ENCODE measurements at places on chromosomes 5 and 9.

DNA sequence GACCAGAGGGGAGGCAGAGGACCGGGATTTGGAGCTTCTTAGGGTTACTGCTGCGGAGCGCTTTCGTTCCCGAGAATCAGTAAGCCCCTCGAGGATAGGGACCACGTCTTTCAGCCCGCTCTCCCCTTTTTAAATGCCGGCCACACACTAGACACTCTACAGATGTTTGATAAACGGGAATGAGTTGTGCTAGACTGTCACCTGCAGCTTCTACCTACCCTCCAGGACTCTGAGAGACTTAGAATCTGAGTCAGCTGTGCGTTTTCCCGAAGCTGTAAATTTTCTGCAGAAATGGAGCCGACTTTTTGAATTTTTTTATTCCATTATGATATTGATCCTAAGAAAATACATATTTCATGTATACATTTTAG lies 670 bp downstream of the CCDC171 start:
- DNase-seq = no peak
- peak overlapping the region; percentile 59 for H3K4me3 ChIP-seq
- H3K27me3 ChIP-seq = no peaks in the 10 kb centered on the region

- H3K4me1 ChIP-seq = peaks cover under 1% of the 10 kb centered on the region
- H3K27ac ChIP-seq = no peak overlapping the region
- peak; percentile 58 for DNase-seq
- peaks cover 11% of the 10 kb centered on the region for H3K27me3 ChIP-seq
- no peaks in the 10 kb centered on the region for H3K36me3 ChIP-seq
Measured at GRCh38 chr5:36502608-36503007, 103.8 kb upstream of the SLC1A3 start.

DNA sequence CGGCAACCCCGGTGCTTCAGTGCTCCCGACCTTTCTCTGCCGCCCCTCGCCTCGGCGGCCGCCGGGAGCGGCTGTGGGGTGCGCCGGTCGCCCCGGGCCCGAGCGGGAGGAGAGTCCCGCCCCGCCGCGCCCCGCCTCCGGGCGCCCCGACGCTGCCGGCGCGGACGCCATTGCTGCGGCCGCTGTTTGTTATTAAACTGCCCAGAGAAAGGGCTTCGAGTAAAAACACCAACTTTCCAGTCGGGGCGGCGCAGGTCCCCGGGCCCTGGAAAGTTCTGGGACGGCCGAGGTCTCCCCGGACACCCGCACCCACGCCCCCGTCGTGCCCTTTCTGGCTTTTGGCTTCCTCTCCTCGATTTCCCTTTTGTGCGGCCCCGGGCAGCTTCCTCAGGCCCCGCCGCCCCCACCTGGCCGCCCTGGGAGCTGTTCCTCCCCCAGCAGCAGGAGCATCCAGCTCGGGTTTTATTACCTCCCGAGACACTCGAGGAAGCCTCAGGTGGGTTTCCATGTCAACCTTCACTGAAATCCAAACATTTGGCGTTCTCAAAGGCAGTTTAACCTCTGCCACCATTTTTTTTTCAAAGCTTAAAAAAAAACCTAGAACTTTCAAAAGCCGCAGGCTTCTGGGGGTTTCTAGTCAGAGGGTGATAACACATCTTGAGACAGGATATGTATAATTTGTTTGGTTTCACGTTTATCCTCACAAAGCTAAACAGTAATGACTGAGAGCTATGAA lies 334.4 kb downstream of the CWC27 start:
- peak overlapping the region; percentile 50 for H3K4me3 ChIP-seq
- no peaks in the 10 kb centered on the region for H3K36me3 ChIP-seq
- no peaks in the 10 kb centered on the region for H3K27me3 ChIP-seq
- peaks cover 6% of the 10 kb centered on the region for H3K4me1 ChIP-seq

DNA sequence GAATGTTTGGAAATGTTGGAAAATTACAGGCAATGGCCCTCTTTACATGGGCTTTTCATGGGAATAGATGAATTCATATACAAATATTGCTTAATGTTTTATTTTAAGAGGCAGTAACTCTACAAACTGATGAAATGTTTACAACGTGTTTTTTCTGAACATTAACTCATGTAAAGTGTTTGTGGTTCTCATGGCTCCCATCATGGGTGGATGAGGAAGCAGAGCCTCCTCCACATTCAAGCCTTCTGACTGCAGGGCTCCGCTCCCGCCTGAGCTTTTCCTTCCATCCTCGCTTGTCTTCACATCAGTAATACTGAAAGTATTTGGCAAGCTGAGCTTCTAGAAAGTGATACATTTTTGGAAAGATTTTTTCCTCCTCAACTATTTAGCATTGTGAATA lies 204.2 kb downstream of the ARHGAP26 start:
- no peak overlapping the region for H3K4me3 ChIP-seq
- no peak for DNase-seq
- H3K36me3 ChIP-seq = no peaks in the 10 kb centered on the region
- H3K27me3 ChIP-seq = no peaks in the 10 kb centered on the region
- H3K27ac ChIP-seq = no peak overlapping the region

DNA sequence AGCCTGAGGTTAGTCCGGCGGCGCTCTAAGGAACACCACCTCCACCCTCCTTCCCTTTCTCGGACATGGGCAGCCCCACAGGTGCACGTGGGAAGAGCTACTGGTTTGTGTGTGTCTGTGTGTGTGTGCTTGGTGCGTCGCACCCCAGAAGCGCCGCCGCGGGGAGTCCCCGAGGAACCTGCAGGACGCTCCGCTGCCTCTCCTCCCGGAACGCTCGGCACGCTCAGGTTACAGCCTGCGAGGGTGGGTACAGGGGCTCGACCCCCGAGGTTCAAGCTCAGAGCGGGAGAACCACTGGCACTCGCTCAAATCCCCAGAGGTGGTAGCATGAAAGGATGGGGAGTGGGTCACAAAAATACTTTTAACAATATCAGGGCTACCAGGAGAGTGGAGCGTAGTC lies 2.0 kb downstream of the ASTN2 start:
- no peak overlapping the region for H3K27ac ChIP-seq
- no peak overlapping the region for H3K4me3 ChIP-seq
- H3K27me3 ChIP-seq = peaks cover 87% of the 10 kb centered on the region
- no peaks in the 10 kb centered on the region for H3K4me1 ChIP-seq
- DNase-seq = no peak

DNA sequence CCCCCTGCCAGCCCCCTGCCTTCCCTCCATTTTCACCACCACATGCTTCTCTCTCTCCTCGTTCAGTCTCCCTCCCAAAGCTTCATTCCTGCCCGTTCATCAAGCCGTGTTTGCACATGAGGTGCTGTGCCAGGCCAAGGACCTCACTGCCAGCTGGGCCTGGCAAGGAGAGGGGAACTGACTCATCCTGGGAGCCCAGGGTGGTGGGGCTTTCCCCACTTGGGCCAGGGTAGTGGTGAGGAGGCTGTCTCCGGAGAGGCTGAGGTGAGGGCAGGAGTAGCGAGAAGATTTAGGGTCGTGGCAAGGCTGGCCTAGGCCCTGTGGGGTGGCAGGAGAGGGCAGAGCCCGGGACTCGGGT lies 30.4 kb upstream of the NOTCH1 start:
- no peak for DNase-seq
- no peaks in the 10 kb centered on the region for H3K27me3 ChIP-seq
- H3K4me3 ChIP-seq = no peak overlapping the region
- H3K4me1 ChIP-seq = no peaks in the 10 kb centered on the region

DNA sequence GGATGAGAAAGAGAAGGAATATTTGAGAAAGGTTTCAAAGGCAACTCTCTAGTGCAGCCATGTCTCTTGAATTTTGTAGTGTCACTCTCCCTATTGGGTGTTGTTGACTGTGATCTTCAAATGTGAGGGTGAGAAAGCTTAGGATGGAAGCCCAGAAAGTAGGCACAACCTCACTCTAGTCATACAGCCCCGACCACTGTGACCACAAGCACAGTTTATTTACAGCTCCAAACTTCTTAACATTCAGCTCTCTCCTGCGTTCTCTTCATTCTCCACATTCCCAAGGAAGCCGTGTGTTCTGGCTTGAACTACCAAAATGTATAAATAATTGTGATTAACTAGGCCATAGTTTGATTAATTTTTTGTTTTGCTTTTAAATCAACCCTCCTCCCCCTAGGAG lies 542.9 kb downstream of the LRRC70 start:
- H3K4me3 ChIP-seq = no peak overlapping the region
- H3K36me3 ChIP-seq = no peaks in the 10 kb centered on the region
- no peak overlapping the region for H3K27ac ChIP-seq
- H3K27me3 ChIP-seq = no peaks in the 10 kb centered on the region
- peaks cover 7% of the 10 kb centered on the region for H3K4me1 ChIP-seq

DNA sequence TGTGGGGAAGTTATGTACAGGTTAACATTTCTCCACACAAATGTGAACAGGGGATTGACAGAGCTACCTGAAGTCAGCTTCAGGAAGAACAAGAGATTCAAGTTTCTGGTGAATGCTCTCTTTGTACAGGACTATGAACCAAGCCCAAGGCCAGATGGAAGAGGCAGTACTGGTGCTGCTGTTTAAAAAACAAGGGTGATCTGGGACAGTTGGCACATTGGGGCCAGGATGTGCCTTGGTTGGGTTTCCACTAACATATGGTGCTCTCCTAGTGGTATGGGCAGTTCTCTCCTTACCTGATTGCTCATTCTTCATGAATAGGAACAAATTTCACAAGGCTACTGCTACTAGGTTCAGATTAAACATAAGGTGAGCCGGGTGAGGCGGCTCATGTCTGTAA lies 40.0 kb downstream of the MTMR12 start:
- H3K4me3 ChIP-seq = no peak overlapping the region
- DNase-seq = no peak
- H3K36me3 ChIP-seq = peaks cover 25% of the 10 kb centered on the region
- H3K27ac ChIP-seq = no peak overlapping the region

DNA sequence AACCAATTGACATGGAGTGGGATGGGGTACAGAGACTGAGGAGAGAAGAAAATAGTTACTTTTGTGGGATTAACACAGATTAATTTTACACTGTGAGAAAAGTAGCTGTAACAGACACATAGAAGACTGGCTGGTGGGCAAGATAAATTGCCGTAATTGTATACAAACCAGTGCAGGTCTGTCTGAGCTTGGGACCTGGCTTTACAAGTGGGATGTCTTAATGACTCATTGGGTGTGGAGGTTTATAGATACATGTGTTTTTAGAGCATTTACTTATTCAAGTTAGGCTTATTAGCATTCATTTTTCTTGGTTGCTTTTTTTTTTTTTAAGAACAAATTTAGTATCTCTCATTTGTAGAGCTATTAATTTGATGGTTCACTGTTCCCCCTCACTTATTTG lies 37.5 kb downstream of the SLC44A1 start:
- H3K27ac ChIP-seq = no peak overlapping the region
- no peaks in the 10 kb centered on the region for H3K27me3 ChIP-seq
- no peak for DNase-seq

DNA sequence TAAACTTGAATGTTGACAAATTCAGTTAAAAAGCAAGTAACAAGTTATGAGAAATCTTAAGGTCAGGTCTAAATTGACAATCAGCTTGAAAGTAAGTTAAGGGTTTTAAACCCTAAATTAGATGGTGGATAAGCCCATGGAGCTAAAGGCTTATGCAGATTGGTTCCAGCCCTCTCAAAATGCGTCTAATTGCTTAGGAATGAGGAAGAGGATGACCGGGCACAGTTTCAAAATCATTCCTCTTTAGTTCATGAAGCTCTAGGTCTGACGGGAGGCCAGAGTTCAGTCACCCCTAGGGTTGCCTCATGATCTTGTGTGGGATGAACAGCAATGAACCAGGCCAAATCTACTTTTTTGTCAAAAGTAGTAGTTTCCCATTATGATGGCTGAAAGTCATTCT lies 75.4 kb downstream of the SLC38A9 start:
- H3K4me1 ChIP-seq = peaks cover 9% of the 10 kb centered on the region
- no peak for DNase-seq
- no peaks in the 10 kb centered on the region for H3K36me3 ChIP-seq
- no peaks in the 10 kb centered on the region for H3K27me3 ChIP-seq

- no peak within 1 kb of the TSS for H3K4me3 ChIP-seq
- no peaks in the 10 kb centered on the region for H3K36me3 ChIP-seq
- no peak for DNase-seq
- H3K27me3 ChIP-seq = no peaks in the 10 kb centered on the region
Measured at GRCh38 chr9:22008717-22009505, at the start of gene CDKN2B. Gene CDKN2B (minus strand): TSS chr9:22009305. CDS start chr9:22008953, 352 bp downstream.

DNA sequence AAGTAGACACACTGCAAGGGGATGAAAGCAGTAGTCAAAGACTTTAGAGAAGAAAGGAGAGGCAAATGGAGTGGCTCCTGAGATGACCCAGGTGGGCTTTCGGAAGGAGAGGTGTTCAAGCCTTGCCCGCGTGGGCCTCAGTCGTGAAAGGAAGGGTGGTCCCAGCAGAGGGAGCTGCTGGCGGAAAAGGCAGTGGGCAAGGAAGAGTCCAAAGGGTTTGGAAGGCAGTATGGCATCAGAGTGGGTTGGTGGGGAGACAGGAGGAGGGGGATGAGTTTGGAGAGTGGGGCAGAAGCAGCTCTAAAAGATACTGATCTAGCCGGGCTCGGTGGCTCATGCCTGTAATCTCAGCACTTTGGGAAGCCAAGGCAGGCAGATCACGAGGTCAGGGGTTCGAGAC lies 165.4 kb downstream of the GOLPH3 start:
- no peak overlapping the region for H3K27ac ChIP-seq
- H3K36me3 ChIP-seq = no peaks in the 10 kb centered on the region
- no peak for DNase-seq
- no peaks in the 10 kb centered on the region for H3K27me3 ChIP-seq
- H3K4me3 ChIP-seq = no peak overlapping the region

DNA sequence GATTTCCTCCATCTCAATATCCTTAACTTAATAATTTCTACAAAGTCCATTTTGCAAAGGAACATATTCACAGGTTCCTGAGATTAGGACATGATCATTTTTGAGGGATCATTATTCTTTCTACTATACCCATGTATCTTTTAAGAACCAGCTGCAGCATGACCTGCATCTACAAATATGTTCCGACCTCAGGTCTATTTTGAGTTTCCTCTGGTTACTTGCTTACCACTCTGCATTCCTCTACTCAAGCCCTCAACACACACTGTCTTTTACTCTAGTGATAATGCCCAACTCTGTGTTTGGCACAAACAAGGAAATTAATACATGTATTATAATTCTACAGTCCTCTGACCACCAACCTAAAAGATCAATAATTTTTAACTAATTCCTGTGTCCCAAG lies 386.1 kb downstream of the DNAH5 start:
- no peak overlapping the region for H3K4me3 ChIP-seq
- H3K27ac ChIP-seq = no peak overlapping the region
- H3K36me3 ChIP-seq = no peaks in the 10 kb centered on the region
- DNase-seq = no peak
- no peaks in the 10 kb centered on the region for H3K27me3 ChIP-seq

- no peak overlapping the region for H3K4me3 ChIP-seq
- no peaks in the 10 kb centered on the region for H3K36me3 ChIP-seq
- no peak overlapping the region for H3K27ac ChIP-seq
- H3K27me3 ChIP-seq = no peaks in the 10 kb centered on the region
- no peaks in the 10 kb centered on the region for H3K4me1 ChIP-seq
- no peak for DNase-seq
Measured at GRCh38 chr9:107878462-107878861, 388.9 kb upstream of the KLF4 start.

DNA sequence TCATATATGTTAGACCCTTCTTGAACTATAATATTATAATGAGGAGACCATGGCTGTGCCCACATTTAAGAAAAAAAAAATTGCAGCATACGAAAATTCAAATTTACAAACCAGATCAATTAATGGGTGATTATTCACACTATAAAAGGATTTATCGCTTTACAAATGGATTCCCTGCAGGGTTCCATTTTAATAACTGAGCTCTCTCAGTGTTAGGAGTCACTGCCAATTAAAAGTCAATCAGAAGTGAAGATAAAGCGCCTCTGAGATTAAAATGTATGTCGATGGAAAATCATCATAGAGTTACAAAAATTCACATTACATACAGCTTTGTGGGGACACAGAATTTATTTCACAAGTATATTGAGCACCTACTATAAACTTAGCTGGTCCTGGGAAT lies 66.6 kb upstream of the SMARCA2 start:
- H3K4me3 ChIP-seq = no peak overlapping the region
- H3K27me3 ChIP-seq = peaks cover 18% of the 10 kb centered on the region
- H3K36me3 ChIP-seq = no peaks in the 10 kb centered on the region
